Activated T-cell treated with anti-CD3 and anti-CD28 coated beads for 1 hour (primary cell): ENCODE measurements at places on chromosomes 13 and 19.

DNA sequence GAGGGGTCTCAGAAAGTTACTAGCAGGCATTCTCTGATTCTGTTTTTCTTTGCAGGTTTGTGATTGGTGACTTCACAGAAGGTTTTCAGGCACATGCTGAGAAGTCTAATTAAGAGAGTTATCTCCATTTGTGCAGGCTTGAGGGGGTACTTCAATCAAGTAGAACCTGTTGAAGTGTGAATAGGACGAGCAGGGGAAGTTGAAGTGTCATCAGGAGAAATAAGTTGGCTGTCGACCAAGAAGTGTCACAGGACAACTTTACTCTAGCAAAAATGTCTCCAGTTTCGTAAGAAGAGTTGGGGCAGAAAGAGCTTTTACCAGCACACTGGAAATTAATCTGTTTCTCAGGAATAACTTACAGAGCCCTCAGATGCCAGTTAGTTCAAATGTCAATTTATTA is 576.5 kb upstream of the SLITRK5 start:
- DNase-seq, result no peak

DNA sequence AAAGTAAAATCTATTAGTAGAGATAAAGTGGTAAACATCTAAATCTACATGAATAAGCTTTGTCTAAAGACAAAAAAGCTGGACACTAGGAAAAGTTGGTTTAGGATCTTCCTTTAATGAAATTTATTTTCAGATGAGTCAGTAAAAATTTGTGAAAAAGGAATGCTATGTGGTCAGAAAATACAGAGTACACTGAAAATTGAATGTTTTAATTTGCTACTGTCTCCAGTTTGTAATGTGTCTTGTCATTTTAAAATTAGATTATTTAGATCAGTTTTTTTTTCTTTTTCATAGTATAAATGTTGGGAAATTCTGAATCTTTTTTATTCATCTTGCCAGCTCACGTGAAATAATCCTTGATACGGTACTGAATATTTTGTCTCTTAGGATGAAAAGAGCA is 56.9 kb downstream of the SLITRK6 start:
- DNase-seq, result no peak

- DNase-seq, result no peak
Observed at GRCh38 chr19:46629546-46630025, 4.7 kb upstream of the PTGIR start.

DNA sequence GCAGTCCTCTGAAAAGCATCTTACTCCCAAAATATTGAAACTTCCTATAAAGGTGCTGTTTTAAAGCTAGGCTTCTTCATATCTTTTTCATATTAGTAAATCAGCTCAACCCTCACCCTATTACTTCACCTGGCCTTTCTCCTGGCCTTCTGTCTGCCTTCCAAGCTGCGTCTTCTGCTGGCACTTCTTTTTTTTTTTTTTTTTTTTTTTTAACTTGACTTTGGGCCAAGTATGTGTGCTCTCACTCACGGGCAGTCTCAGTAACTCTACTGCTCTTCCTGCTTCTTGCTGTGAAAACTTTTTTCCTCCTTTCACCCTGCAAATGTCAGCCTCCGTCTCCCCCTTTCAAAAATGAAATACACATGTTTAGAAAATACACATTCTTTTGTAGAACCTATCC is 41.2 kb upstream of the KCTD4 start:
- DNase-seq, result no peak

- DNase-seq, result no peak
Observed at GRCh38 chr13:31955741-31956140, 75.8 kb upstream of the FRY start.

DNA sequence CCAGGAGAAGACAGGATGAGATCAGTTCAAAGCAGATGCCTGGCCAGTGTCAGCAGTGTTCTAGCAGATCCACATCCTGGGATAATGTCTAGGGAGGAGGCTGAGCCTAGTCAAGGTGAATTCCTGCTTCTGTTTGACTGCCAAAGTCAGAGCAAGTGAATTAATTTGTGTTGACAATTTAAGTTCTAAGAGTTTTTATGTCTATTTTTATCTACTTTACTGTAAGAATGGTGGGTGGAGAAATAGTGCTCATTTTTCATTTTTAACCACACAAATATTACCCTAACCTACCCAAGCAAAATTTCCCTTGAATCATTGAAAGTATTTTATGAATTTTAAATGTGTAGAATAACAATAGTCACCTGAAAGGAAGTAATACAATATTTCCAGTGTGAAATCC is 207.6 kb upstream of the SLC10A2 start:
- DNase-seq, result no peak

- DNase-seq, result no peak
Observed at GRCh38 chr13:36369268-36370107, 23.3 kb upstream of the SPART start.

GRCh38 chr13:109779074-109779473 is 7.3 kb downstream of the IRS2 start:
- DNase-seq, result no peak

- DNase-seq, result no peak
Observed at GRCh38 chr13:49210669-49211068, 9.5 kb upstream of the MLNR start.

DNA sequence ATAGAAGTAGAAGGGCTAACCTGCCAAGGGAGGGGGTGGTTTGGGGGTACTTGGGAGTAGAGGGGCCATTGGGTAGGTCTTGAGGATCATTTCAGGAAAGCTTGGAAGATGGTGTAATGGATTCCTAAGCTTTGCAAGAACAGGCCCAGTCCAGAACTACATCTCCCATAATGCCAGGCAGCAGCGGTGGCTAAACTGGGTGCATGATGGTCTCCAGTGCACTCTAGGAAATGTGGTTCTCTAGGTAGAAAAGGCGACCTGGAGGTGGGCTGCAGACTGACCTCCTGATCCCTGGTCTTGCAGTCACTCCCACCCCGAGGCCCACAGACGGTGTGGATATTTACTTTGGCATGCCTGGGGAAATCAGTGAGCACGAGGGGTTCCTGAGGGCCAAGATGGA is 3.8 kb downstream of the APLP1 start:
- no peak for DNase-seq

DNA sequence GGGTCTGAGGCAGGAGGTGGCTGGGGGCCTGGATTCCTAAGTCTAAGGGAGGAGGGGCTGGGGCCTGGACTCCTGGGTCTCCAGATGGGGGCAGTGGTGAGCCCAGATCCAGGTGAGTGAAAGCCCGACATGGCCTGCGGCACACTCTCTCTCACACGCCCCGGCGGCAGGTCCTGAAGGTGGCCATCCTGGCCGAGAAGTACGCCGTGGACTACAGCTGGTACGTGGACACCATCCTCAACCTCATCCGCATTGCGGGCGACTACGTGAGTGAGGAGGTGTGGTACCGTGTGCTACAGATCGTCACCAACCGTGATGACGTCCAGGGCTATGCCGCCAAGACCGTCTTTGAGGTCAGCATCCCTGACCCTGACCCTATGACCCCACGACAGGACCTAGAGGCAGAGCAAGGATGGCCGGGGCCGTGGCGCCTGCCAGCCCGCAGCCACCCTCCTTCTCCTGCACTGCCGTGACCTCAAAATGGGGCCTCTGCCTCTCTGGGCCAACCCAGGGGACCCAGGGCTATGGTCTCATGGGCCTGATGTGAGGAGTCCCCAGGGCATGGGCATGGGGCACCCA is 13.2 kb downstream of the FUZ start:
- DNase-seq, result no peak

DNA sequence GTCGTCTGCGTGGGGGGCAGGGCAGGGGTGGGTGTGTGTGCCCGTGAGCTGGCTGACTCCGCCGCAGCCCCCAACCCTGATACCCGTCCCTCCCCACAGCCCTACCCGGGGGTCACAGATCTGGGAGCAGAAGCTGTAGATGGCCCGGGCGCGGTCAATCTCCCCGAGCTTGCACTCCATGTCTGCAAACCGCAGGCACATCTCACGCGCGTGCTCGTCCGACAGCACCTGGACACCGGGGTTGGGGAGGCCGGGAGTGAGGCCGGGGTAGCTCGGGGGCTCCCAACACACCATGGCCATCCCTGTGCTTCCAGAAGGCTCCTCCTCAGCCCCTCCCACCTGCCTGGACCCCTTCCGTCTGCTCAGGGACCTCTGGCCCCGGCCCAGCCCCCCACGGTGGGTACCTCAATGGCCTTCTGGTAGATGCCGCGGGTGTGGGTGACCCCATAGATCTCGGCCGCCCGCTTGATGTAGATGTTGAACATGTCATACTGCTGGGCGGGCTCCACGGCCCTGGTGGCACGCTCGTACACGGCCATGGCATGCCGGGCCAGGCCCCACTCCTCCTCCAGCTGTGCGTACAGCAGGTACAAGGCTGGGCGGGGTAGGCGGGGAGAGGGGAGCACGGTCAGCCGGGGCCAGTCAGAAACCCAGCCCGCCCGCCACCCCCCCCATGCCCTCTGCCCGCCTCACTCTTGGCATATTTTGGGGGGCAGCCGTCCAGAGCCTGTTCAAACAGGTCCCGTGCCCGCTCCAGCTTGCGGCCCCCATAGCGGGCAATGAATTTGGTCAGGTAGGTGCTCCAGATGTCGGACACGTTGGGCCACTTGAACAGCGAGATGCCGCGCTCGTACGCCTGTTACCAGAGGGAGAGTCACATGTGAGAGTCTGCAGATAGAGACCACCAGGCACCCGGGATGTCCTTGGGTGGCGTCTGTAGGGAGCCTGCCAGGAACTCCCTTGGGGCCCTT is 8.6 kb downstream of the XAB2 start:
- no peak for DNase-seq

- peak; percentile 10 for DNase-seq
Observed at GRCh38 chr19:4523306-4524110, 5.2 kb upstream of the PLIN4 start.

DNA sequence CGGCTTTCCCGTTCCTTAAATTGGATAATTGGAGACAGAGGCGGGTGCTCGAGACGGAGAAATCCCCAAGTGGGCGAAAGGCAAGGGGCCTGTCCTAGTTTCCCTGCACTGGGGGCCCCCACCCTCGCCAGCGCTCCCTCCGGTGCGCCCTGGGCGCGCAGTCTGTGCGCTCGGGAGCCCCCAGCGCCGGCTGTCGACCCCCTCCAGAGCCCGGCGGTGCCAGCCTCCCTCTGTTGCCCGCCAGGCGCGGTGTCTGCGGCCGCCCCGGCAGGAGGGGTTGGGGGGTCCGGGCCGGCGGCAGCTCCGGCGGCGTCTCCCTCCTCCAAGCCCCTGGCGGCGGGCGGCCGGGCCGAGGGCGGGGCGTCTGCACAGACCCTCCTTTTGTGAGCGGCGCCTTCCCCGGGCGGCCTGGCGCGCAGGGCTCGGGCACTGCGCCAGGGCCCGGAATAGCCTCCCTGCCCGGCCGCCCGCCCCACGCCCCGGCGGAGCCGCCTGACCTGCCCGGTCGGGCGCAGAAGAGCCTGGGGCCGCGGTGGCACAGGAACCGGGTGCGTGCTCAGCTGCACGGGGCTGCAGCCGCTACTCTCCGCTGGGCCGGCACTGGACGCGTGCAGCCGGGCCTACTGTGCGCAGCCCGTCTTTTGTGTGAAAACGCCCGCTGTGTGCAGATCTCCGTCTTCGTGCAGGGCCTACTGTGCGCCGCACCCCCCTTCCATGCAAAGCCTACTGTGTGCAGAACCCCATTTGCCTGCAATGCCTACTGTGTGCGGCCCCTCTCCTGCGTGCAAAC is 13.2 kb downstream of the GADD45B start:
- DNase-seq, result no peak

DNA sequence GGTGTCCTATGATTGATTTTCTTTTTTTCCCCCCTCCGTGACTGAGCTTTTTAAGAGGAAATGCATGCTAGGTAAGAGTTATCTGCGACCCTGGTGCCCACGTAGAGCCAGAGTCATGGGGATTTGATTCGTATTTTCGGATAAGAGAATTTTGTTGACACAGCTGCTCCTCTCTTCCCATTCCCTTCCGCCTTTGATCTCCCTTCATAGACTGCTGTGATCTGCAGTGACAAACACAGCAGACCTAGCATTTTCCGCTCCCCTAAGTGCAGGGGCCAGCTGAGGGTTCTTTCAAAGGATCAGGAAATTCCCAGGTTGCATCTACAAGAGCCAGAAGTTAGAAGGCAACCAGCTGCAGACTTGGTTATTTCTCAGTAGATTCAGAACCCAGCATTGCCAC is 70.5 kb downstream of the ZNF568 start:
- no peak for DNase-seq

GRCh38 chr13:113623491-113624234 is 34.3 kb downstream of the ATP4B start:
- DNase-seq, result no peak

DNA sequence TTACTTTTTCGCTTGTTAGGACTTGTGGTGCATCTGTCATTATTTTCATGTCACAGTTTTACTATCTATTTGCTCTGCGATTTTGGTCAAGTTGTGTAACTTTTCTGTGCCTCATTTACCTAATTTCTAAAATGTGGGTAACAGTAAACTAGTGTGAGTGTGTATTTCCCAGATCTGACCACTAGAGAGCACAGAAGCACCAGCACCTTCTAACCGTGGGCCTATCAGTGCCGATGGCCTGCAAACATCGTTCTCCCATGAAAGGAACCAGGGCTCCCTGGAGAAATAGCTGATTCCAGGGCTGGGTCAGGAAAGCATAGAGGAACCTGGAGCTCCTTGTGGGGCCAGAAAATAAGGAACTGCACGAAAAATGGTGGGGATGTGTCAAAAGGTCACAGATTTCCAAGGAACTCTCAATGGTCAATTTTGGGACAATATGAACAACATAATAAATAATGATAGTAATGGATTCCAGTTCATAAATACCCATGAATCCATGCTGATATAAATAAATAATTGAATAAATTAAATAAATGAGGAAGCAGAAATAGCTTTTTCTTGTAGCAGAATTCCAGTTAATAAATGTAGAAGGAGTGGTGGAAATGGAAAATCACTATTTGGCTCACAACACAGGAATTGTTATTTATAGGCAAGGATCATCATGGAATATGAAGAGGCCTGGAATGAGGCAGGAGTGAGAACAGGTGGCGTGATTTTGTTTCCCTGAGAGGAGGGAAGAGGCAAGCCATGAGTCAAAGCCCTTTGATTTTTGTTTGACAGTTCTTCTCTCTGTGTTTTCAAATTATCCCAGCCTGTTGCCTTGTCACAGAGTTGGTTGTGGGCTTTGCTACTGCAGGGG is 31.1 kb downstream of the CEACAM8 start:
- no peak for DNase-seq

GRCh38 chr13:40508127-40508526 is 158.3 kb downstream of the FOXO1 start:
- no peak for DNase-seq

GRCh38 chr13:34733721-34734120 is 208.3 kb upstream of the NBEA start:
- DNase-seq, result no peak

GRCh38 chr13:102170305-102170704 is 231.5 kb downstream of the FGF14 start:
- no peak for DNase-seq

DNA sequence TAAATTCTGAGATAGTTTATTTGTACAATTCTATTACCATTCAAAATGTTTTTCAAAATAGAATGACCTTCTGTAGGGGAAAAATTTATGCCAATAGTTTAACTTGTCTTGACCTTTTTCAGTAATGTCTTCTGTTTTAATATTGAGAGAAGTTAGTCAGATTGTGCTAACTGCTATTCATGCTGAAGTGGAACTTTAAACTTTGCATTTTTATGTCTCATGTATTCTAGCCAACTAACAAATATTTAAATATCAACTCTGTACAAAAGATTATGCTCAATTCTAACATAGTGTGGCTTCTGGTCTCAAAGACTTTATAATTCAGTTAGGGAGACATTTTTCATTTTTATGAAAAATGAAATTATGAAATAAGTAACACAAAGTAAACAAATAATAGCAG is 94.2 kb downstream of the WDFY2 start:
- no peak for DNase-seq

GRCh38 chr19:11106477-11106876 is 17.2 kb downstream of the LDLR start:
- DNase-seq, result no peak
